Activated T-helper 1 cell treated with anti-CD3 and anti-CD28 coated beads, Interleukin-2, amount 50 U/mL, for 16 hours (primary cell): ENCODE measurements at places on chromosomes 16 and 17.

DNA sequence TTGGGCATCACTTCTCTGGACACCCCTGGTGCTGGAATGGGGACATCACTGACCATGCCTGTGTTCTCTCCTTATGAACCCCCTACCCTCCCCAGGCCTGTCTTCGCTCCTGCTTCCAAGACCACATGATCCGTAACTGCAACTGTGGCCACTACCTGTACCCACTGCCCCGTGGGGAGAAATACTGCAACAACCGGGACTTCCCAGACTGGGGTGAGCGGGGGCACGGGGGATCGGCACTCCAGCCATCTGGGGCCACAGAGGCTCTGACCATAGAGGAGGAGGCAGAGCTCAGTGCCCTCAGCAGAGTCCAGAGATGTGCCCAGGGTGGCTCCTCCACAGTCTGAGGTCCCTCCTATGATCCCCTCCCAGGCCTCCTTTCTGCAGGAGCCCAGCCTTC lies 73.5 kb downstream of the SCNN1B start:
- DNase-seq = no peak

GRCh38 chr17:27733773-27734172 lies 66.6 kb downstream of the NOS2 start:
- no peak for DNase-seq

DNA sequence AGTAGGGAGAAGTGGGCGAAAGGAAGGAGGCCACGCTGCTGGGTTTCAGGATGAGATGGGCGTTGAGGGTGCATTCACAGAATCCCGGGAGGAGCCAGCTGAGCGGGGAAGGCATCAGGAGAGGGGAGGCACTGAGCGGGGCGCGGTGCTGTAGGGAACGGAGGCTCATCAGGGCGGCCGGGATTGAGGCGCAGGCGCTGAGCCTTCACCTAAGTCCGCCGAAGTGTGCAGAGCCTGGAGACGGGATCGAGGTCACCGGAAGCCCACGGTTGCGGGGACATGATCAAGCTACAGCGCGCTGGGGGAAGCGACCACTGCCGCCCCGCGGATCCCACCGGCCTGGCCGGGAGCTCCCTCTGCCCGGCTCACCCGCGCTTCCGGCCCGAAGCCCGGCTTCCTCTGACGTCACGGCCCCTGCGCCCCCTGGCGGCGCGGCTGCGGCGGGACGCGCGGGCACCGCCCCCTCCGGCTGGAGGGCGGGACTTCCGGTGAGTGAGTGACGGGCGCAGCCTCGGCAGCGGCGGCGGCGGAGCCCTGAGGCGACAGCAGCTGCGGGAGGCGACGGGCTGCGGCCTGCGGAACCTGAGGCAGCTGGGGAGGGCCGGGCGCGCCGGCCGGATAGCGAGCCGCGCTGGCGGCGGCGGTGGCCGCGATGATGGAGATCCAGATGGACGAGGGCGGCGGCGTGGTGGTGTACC lies at the start of gene MAPK8IP3:
Gene MAPK8IP3, plus strand, starts transcription at position 508 of the 698 bp plus-strand sequence. Its CDS starts 145 bp downstream, at position 653.
- peak; percentile 94 for DNase-seq

DNA sequence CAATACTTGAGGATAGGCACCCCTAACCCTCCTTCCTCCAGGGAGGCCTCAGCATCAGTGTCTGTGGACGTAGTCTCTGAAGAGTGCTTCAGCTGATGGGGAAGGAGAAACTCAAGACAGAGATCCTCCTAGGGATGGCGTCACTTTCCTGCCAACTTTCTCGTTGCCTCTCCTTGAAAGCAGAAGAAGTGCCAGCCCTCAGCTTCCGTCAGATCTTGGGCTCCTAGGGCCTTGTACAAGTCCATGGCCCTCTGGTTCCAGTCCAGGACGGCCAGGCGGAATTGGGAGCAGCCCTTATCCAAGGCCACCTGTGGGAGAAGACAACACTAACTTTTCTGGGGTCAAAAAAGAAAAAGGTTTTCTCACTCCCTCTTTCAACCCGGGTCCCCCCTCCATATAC lies 1.3 kb downstream of the SAT2 start:
- DNase-seq = no peak

GRCh38 chr17:41593306-41593981 lies 6.7 kb upstream of the KRT14 start:
- DNase-seq = no peak

DNA sequence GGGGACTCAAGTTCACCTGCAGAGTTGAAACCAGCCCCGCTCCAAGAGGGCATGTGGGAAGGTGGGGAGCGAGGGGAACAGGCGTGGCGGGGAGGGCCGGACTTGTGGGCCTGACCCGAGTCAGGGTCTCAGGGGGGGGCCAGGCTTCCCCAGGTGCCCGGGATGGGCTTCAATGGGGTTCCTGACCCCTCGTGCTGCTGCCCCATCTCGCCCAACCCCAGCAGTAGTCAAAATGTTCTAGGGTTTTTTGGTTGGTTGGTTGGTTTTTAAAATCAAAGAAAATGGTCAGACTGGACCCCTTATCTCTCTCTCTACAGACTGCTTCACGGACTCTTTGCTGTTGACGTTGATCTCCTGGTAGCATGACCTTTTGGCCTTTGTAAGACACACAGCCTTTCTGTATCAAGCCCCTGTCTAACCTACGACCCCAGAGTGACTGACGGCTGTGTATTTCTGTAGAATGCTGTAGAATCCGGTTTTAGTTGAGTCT lies 69.5 kb downstream of the AMFR start:
- no peak for DNase-seq

- DNase-seq = no peak
Observed at GRCh38 chr17:65668211-65668610, 106.8 kb upstream of the AXIN2 start.

DNA sequence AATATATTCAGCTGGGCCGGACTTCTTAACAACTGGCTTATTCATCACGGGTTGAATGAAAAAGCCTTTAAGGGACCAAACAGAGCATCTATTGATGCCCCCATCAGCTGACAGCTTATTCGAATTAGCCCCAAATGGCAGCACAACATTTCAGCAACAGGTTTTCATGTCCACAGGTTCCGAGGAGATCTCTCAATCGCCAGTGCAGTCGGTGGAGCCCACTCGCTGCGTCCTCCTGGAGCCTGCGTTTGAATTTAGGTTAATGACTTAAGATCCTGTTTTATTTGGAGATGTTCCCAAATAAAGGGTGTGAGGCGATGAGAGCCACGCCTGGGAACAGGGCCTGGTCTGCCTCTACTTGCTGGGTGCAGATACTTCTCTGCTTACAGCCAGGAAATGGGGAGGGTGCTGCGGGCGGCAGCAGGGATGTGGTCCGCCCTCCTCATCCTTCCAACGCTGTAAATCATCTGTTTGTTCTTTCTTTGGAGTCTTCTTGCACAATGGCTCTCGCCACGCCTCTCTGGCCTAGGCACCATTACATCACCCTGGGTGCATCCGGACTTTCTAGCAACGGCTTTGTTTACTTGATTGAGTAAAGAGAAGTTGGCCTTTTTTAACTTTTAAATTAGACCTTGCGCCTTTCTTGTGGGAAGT lies 22.6 kb downstream of the NDE1 start:
- peak; percentile 51 for DNase-seq

DNA sequence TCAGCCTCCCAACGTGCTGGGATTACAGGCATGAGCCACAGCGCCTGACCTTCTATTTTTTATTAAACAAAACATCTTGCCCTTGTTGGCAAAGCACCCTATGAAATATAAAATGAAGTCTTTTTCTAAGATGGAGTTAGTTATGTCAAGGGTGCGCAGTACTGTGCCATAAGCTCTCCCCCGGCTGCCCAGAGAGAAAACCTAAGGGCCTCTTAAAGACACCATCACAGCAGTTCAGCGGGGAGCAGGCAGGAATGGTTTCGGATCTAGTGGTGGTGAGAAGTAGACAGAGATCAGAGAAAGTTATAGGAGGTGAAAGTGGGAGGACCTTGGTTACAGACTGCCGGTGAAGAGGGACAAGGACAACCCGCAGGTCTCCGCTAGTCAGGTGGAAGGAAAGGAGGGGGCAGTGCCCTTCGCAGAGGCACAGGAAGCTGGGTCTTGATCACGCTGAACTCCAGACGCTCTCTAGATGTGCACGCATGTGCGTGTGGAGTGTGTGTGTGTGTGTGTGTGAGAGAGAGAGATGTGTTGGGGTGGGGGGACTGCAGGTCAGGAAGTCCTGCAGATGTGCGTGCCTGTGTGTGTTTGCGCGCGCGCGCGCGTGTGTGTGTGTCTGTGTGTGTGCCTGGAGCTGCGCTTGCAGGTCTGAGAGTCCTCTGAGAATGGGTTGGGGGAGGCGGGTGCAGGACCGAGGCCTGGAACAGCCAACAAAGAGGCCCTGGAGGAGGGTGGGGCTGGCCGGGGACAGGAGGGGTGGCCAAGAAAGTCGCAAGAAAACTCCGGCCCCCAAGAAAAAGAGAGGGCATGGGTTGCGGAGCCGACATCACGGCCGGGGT lies 748 bp upstream of the CMTM3 start:
- peak; percentile 50 for DNase-seq

GRCh38 chr17:48612854-48613691 lies 2.0 kb downstream of the HOXB8 start:
- DNase-seq = no peak

- no peak for DNase-seq
Observed at GRCh38 chr16:75820672-75821071, 94.4 kb upstream of the CPHXL start.
